ENCODE measurements at places on chromosomes 2 and 18.
A peak's percentile ranks its signal among the peaks of the same experiment; 100 is the strongest.

DNA sequence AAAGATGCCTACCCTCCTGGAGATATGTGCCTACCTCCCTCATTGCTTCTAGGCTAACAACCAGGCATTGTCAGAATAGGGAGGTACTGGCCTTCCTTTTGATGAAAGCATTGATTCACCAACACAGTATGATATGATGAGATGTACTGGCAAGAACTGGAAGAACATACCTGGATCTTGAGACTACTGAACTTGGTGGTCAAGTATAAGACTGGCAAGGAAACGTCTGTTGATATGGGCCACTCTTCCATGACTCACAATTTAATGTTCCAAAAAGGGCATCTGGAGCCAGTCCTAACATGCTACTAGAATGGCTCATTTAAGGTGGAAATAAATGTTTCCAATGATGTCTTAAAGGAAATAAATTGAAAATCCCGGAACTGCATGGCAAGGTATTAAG, 18.1 kb downstream of the DTNB start:
- no peak for DNase-seq

- no peak for DNase-seq
These were observed 29.4 kb downstream of the KATNAL2 start for GRCh38 chr18:46946656-46947282.

GRCh38 chr2:168673265-168674189, 128.9 kb upstream of the NOSTRIN start:
- DNase-seq, result no peak

DNA sequence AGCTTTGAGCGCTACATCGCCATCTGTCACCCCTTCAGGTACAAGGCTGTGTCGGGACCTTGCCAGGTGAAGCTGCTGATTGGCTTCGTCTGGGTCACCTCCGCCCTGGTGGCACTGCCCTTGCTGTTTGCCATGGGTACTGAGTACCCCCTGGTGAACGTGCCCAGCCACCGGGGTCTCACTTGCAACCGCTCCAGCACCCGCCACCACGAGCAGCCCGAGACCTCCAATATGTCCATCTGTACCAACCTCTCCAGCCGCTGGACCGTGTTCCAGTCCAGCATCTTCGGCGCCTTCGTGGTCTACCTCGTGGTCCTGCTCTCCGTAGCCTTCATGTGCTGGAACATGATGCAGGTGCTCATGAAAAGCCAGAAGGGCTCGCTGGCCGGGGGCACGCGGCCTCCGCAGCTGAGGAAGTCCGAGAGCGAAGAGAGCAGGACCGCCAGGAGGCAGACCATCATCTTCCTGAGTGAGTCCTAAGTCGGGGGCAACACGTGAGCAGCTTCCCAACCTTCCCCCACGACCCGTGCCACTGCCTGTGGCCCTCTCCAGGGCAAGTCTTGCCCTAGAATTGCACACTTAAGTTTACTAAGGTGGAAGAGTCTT, 928 bp downstream of the GPR39 start:
- no peak for DNase-seq

GRCh38 chr2:167333245-167333644, 445.0 kb downstream of the XIRP2 start:
- DNase-seq, result no peak

- DNase-seq, result no peak
These were observed 44.0 kb downstream of the KLF7 start for GRCh38 chr2:207121784-207122183.

DNA sequence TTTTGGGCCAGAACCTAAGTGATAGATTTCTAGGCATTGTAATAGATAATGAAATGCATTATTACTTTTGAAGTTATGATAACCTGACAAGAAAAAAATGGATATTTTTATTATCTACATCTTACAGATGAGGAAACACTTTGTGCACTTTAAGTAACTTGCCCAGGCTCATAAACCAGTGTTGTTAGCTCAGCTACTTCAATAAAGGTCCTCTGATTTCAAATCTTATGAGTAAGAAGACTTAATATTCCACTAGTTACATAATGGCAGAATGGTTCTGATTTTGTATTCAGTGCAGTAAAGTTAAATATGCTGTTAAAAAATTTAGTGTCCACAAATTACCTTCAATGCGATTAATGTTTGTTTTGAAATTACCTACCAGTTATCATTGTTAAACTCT, 199.0 kb downstream of the BABAM2 start:
- DNase-seq, result no peak

- DNase-seq, result no peak
These were observed 133.3 kb downstream of the CDH2 start for GRCh38 chr18:28043631-28044030.

DNA sequence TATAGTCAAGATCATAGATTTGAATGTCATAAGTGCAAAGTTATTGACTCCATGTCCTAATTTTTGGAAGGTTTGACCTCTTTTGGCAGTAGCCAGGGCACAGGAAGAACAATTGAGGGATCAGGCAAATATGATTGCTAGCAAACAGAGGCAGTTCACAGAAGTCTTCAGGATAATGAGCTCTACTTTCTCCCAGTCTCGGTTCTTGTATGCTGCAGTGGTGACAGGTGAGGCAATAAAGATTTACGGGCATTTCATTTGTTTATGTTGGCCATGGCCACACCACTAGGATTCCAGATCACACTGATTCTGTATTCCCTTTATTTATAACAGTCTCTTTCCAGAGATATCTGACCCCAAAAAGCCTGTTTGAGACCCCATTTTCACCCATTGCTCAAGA, 137.5 kb downstream of the UBR3 start:
- DNase-seq, result no peak

DNA sequence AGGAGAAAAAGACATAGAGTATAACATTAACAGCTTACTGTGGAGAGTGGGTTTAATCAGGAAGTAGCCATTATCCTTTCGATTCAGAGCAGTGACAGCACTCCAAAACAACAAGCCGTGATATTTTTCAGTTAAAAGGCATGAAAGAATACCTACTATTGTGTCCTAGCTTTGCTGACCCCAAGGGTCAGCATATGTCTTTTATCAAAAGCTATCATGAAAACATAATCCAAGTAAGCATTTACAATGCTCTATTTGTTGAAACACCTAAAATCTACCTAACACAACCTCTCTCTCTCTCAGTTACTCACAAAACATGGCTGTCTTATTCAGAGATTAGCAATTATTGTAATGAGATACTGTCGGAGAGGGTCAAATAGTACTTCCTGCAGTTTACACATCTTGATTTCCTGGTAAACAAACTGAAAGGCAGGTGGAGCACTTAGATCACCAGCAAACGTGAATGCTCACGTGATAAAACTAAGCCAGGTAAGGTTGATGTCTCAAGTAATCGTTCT, 100.0 kb downstream of the BAZ2B start:
- DNase-seq, result no peak

GRCh38 chr18:23515911-23516546, 12.7 kb downstream of the RMC1 start:
- peak; percentile 53 for DNase-seq

- peak; percentile 33 for DNase-seq
These were observed at the start of gene FAM110C for GRCh38 chr2:46471-47345. FAM110C (minus strand) TSS chr2:46505; CDS start chr2:46385, 120 bp downstream.

GRCh38 chr2:236946871-236947270, 138.8 kb upstream of the COPS8 start:
- no peak for DNase-seq

- DNase-seq, result no peak
These were observed 201.4 kb upstream of the DDX18 start for GRCh38 chr2:117613101-117613500.

DNA sequence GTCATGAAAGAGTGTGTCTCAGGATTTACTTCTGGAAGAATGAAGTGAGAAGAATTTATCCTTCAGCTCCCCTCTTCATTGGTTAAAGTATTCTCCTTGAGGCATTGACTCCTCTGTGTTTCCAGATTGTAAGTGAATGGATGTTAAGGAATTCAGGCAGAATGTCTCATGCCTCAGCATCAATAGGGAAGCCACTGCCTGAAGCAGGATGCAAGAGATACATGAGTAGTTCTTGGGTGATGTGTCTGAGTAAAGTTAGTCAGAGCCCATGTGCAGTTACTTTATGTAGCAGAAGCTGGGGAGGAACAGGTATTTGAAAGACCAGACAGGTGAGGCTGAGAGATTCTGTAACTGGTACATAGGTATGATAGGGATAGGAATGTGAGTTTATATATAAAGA, 34.0 kb upstream of the TMEFF2 start:
- no peak for DNase-seq

DNA sequence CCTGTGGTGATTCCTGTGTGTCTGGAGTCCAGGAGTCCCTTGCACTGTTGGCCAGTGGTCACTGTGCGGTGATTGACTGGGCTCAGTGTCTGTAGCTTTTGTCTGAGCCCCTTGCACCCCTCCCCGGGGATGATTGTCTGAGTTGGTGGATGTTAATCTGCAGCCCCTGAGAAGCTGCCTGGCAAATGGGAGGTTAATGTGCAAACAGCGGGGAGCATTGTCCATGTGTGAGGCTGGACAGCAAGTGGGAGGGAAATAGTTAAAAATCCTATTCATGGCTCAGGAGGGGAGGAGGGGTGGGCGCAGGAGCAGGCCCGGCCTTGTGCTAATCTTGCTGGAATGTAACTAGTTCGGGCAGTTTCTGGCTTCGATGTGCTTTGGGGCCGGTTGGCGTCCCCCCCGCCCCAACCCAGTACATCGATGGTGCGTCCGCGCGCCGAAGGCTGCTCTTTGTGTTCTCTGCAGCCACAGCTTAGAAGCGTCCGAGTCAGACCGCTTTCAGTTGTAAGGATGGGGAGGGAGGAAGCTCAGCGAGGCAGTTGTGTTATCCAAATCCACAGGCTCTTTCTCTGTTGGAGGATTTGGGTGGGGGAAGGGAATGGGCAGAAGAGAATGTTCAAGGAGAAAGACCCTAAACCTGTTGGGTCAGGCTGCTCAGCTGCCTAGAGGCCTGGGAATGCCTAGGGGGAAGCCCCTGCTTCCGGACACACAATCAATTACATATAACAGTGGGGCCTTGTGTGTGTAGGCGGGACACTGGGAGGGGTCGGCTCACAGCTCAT, 71.8 kb downstream of the TGOLN2 start:
- DNase-seq, result no peak
